Activated naive CD4-positive, alpha-beta T cell treated with anti-CD3 and anti-CD28 coated beads, Interleukin-2, amount 50 U/mL, for 16 hours (primary cell): ENCODE measurements at places on chromosomes 1 and 21.

DNA sequence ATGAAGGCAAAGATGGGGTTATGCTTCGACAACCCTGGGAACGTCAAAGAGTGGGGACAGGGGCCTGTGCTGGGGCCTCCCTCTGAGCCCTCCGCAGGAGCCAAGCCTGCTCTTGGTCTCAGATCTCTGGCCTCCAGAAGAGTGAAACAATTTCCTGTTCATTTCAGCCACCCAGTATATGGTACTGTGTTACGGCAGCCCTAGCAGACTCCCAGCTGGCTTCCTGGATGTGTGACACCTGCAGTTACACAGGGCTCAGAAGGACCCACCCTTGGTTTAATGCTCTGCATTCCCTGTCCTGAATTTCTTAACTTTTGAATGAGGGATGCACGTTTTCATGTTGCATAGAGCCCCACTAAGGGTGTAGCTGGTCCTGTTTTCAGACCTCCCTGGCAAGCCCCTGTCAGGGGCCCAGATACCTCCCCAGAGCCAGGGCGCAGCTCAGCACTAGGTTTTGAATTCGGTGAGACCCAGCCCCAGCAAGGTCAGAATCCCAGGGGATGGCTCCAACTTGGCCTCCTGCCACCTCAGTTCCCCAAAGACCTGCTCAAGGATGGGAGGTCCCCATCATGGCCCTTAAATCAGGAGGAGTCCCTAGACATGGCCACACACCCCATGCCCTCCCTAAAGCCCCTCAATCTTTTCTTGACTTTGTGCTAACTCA is 79.0 kb upstream of the IFFO2 start:
- no peak for DNase-seq

GRCh38 chr1:35656863-35657232 is 15.5 kb upstream of the PSMB2 start:
- no peak for DNase-seq

DNA sequence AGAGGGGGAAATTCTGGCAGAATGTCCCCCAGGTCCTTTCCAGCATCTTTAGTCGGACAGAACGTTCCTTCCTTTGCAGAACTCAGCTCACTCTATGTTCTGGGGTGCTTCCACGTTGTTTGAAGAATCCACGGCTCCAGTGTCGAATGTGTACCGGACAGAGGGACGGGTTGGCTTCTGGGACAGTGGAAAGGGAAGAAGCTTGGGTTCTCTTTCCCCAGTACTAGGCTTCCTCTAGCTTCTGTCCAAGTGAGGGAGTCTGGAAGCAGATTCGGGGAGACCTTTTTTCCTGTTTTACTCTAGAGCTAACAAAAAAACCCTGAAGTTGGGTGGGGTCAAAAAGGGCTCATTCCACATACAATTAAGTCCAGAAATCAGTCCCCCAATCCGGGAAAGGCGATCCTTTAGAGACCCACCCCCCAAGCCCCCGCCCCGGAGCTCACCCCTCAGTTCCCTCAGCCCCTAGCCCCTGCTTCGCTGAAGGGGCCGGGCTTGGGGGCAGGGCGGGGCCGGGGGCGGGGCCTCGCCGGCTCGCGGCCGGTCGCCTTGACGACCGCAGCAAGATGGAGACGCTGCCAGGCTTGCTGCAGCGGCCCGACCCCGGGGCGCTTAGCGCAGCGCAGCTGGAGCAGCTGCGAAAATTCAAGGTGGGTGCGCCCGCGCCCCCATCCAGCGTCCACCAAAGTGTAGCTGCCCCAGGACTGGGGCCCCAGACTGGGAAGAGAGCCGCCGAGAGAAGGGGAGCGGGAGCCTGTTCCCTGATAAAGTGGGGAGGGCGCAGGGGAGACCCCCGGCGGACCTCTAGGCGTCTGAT is at the start of gene RIIAD1:
Gene RIIAD1, plus strand, starts transcription at position 549 of the 814 bp plus-strand sequence. Its CDS starts 15 bp downstream, at position 564.
- peak; percentile 43 for DNase-seq

- no peak for DNase-seq
These were observed 96.5 kb downstream of the KIF14 start for GRCh38 chr1:200524092-200524491.

GRCh38 chr1:56908619-56909221 is 54.1 kb downstream of the C8A start:
- DNase-seq = no peak

- no peak for DNase-seq
These were observed 12.1 kb upstream of the POU2F1 start for GRCh38 chr1:167208624-167208976.

DNA sequence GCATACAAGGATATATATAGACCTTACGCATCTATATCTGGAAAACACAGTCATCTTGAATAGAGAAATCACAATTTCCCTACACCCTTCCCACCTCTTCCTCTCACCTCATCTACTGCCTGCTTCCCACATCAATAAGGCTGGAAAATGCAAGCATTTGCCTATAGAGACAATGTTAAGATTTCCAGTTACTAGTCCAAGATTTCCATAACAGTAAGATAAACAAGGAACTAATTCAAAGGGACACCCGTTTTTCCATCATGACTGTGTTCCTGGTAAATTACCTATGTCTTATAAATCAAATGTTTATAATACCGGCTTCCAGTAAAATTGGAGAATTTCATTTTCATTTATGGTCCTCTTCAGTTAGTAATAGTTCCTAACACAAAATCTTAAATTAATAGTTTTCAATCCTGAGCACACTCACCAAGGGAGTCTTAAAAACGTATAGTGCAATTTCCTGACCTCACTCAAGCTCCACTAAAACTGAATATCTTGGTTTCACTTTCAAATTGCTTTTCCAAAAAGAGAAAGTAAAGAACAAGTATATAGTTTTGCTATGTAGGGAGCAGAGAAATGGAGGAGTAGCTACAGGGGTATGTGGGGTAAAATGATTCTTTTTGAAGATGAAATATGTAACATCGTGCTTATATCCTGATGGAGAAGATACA is 398.7 kb downstream of the PLPP3 start:
- DNase-seq = no peak

- no peak for DNase-seq
These were observed 446.0 kb downstream of the GPATCH2 start for GRCh38 chr1:217184854-217185253.

DNA sequence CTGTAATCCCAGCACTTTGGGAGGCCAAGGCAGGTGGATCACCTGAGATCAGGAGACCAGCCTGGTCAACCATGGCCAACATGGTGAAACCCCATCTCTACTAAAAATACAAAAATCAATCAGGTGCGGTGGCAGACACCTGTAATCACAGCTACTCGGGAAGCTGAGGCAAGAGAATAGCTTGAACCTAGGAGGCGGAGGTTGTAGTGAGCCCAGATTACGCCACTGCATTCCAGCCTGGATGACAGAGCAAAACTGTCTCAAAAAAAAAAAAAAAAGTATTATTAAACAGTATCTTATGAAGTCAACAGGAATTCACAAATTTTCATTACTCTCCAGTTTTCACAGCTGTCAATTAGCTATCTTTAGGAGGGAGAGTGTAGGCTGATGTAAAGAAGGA is 3.8 kb downstream of the ACBD6 start:
- DNase-seq = no peak

- no peak for DNase-seq
These were observed 81.3 kb downstream of the SASS6 start for GRCh38 chr1:100051401-100051800.

GRCh38 chr1:20058531-20058930 is 11.5 kb upstream of the PLA2G5 start:
- DNase-seq = peak; percentile 43

- DNase-seq = no peak
These were observed 122.6 kb downstream of the KCNJ6 start for GRCh38 chr21:37793660-37794059.

- no peak for DNase-seq
These were observed 33.5 kb downstream of the DMAP1 start for GRCh38 chr1:44246806-44247205.

DNA sequence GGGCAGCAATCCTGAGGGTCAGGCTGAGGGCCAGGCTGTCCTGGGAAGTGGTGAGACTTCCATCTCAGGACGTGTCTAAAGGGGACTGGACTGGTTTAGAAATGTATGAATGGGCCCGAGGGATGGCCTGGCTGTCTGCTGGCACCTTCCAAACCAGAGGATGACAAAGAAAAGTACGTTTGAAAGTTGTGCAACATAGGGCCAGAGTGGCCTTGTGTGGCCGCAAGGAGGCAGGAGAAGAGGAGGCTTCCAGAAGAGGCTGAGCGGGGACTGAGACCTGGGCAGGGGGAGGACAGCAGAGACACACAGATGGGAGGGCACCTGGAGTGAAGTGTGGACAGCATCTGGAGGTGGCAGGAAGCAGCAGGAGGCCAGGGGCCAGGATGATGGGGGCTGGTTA is 2.6 kb upstream of the SYTL1 start:
- no peak for DNase-seq
